ENCODE measurements at places on chromosomes 2 and 18.

- H3K4me1 ChIP-seq, result no peaks in the 10 kb centered on the region
- DNase-seq, result no peak
- H3K27ac ChIP-seq, result no peak overlapping the region
These were observed 433.2 kb upstream of the RGPD4 start for GRCh38 chr2:107393516-107393915.

GRCh38 chr2:168819829-168820489 is 17.5 kb downstream of the NOSTRIN start:
- H3K4me3 ChIP-seq, result peak overlapping the region; percentile 50
- H3K27ac ChIP-seq, result 0 out of 2 replicates have a peak overlapping the region, but pooled peaks have one; percentile 21
- no peak for DNase-seq
- peaks cover 34% of the 10 kb centered on the region for H3K4me1 ChIP-seq
- H3K36me3 ChIP-seq, result no peaks in the 10 kb centered on the region

DNA sequence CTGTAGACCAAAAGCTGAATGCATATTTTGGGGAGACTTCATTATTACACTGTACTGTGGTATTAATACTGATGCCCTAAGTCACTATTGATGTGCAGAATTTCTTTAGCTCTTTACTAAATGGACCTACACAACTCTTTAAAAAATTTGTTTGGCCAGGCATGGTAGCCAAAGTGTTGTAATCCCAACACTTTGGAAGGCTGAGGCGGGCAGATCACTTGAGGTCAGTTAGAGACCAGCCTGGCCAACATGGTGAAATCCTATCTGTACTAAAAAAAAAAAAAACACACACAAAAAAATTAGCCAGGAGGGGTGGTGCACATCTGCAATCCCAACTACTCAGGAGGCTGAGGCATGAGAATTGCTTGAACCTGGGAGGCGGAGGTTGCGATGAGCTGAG is 6.4 kb downstream of the TMEM182 start:
- no peaks in the 10 kb centered on the region for H3K27me3 ChIP-seq
- no peak overlapping the region for H3K27ac ChIP-seq
- DNase-seq, result no peak
- H3K4me1 ChIP-seq, result peaks cover 10% of the 10 kb centered on the region

DNA sequence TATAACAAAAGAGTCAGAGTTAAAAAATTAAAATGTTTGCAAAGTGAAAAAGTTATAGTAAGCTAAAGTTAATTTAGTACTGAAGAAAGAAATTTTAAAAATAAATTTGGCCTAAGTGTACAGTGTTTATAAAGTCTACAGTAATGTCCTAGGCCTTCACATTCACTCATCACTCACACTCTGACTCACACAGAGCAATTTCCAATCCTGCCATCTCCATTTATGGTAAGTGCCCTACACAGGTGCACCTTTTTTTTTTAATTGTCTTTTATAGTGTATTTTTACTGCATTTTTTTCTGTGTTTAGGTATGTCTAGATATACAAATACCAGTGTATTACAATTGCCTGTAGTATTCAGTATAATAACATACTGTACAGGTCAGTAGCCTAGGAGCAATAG is 562.9 kb downstream of the PIK3C3 start:
- DNase-seq, result no peak
- peaks cover 6% of the 10 kb centered on the region for H3K36me3 ChIP-seq
- no peaks in the 10 kb centered on the region for H3K27me3 ChIP-seq
- no peak overlapping the region for H3K27ac ChIP-seq
- H3K4me3 ChIP-seq, result no peak overlapping the region

Measured in HFFc6 (cell line).